LHCN-M2 (cell line): ENCODE measurements at places on chromosomes 7 and 10.

GRCh38 chr7:111413739-111414138, 148.6 kb downstream of the IMMP2L start:
- no peak for DNase-seq

DNA sequence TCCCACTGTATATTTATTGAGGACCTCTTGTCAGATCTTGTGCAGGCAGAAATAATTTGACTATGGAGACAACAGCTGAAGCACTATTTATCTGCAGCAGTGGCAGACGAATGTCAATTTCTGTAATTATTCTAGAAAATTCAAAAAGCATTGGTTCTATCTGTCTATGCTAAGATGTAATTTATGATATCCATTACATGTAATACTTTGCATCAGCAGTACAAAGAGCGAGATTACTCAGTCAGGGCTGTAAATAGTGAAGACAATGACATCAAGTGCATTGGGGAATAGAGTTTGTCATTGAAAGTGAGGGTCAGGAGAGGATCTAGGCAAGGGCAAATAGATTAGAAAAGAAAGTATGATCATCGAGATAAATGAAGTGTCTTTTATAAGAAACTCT, 508.2 kb downstream of the ZWINT start:
- DNase-seq = no peak

DNA sequence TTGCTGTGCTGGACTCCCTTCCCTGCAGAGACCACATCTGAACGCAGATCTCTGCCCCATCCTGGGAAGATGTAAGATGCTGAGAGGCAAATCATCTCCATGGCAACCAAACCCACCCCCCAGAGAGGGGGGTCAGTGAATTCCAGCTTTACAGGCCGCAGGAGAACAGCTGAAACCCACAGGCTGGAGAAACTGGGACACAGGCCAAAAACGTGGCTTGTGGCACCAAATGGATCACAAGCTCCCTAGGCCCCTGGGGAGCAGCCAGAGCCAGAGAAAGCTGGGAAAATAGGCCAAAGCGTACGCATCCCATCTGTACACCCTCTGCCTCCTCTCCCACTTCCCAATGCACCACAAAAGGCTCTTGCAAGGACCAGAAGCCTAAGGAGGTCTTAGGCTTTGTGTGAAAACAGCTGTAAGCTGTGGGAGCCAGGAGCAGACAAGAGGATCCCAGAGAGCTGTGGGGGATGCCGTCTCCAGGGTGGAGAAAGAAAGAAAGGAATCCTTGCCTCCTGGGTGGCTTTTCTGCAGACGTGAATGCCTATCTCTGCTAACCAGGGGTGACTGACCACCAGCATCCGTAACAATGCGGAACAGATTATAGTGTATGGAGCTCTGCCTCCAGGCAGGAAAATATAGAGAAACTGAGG, 59.5 kb downstream of the TMEM130 start:
- peak; percentile 79 for DNase-seq

DNA sequence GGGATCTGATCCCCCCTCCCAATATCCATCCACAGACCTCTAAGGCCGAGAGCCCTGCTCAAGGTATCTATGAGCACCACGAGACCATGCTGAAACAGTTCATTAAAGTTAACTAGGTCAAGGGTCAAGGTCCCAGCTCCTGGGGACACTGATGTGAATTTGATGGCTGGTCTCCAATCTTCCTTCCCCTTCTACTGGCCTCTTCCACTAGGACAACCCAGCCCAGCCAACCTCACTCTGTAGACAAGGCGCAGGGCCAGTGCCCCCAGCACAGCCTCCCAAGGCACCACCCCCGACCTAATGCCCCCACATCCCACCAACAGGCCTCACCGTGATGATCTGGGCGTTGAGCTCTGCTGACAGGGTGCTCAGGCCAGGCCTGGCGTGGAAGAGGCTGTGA, 15.6 kb downstream of the RRP12 start:
- no peak for DNase-seq

DNA sequence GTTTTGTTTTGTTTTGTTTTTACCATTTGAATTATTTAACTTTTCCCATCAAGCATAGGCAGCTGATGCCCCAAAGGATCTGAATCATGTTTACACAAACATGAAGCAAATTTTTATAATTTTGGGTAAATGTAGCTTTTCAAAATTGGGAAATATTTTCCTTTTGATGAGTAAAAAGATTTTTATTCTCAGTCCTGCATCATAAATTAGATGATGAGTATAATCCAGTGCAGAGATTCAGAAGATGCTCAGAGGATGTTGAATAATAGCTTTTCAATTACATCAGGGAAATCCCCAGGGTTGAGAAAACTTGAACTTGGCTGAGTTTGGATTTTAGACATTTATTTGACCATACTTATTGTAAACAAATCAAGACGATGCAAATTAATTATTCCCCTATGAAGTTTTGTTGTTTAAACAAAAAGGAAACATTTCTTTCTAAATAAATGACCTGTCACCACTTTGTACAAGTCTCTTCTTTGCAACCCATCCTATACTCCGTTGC, 121.7 kb downstream of the FAM204A start:
- no peak for DNase-seq

GRCh38 chr10:69860271-69860670, 58.6 kb downstream of the COL13A1 start:
- DNase-seq = no peak

DNA sequence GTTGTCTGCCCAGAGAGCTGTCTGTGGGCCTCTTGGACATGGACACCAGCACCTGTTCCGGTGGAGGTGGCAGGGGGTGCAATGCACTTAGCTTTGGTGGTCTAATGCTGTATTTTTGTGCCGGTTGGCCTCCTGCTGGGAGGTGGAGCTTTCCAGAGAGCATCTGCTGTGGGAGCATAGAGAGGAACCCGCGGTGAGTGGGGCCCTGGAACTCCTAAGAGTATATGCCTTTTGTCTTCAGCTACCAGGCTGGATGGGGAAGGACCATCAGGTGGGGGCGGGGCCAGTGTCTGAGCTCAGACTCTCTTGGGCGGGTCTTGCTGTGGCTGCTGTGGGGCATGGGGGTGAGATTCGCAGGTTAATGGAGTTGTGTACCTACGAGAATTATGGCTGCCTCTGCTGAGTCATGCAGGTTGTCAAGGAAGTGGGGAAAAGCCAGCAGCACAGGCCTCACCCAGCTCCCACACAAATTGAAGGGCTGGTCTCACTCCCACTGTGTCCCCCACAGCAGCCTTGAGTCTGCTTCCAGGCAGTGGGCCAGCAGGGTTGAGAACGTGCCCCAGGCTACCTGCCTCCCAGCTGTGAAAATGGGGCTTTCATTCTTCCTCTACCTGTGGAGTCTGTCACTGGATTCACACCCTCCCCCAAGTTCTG, 29.0 kb downstream of the JAKMIP3 start:
- no peak for DNase-seq

- DNase-seq = no peak
Observed at GRCh38 chr10:81081887-81082620, 544.4 kb downstream of the SH2D4B start.

GRCh38 chr7:21253740-21254687, 173.9 kb upstream of the SP4 start:
- peak; percentile 29 for DNase-seq
